CD4-positive, alpha-beta T cell treated with Interleukin-4 for 1 hour (primary cell): ENCODE measurements at places on chromosomes 6 and 20.
A peak's percentile ranks its signal among the peaks of the same experiment; 100 is the strongest.

GRCh38 chr6:8551386-8551785, 116.0 kb upstream of the SLC35B3 start:
- DNase-seq, result no peak

- no peak for DNase-seq
These were observed 42.8 kb downstream of the PFDN4 start for GRCh38 chr20:54250691-54251090.

DNA sequence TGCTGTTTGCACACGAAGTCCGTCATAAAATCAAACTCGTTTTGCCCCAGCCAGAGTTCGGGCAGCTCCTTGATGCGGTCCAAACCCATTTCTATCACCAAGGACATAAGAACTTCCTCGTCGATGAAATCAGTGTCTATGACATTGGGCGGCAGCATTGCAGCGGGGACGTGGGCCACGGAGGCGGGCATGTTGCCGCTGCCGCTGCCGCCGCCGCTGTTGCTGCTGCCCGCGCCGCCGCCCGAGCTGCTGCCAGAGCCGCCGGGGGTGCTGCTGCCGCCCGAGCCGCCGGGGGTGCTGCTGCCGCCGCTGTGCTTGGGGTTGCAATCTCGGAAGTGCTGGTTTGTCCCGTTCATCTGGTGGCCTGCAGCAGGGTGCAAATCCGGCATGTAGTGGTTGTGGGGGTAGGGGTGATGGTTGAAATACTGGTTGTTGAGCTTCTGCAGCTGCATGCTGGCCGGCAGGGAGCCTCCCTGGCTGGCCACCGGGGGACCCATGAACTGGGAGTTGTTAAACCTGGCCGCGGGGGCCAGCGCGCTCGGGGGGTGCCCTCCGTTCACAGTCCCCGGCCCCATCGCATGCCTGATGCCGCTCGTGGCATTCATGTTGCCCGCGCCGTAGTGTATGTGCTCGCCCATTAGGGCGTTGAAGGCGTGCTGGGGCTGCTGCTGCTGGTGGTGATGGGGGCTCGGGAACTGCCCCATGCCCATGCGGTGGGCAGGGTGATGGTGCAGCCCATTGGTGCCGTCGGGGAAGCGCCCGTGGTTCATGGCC, 1.1 kb downstream of the CITED2 start:
- DNase-seq, result peak; percentile 75

DNA sequence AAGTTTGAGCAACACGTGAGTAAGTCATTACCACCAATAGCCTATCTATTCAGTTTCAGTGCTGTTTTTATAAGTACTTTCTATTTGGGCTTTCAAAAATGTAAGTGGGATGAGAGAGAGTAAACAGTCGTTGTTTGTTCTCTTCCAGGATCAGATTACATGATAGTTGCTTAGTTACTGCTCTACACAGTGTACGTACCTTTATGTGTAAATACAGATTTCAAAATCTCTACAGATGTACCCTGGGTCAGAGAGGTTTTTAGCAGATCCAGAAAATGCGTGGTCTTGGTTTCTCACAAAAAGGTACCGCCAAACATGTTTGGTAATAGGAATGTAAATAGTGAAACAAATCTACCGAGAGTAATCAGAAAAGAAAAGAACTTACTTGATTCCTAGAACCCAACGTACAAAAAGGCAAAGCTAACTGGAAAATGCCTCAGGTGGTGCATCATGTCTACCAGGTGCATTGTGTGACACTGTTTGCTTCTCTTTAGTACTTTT, 421.1 kb downstream of the BCKDHB start:
- DNase-seq, result no peak

GRCh38 chr20:665276-665675, 10.3 kb downstream of the SCRT2 start:
- DNase-seq, result no peak

- no peak for DNase-seq
These were observed 65.8 kb downstream of the E2F3 start for GRCh38 chr6:20467437-20467836.

DNA sequence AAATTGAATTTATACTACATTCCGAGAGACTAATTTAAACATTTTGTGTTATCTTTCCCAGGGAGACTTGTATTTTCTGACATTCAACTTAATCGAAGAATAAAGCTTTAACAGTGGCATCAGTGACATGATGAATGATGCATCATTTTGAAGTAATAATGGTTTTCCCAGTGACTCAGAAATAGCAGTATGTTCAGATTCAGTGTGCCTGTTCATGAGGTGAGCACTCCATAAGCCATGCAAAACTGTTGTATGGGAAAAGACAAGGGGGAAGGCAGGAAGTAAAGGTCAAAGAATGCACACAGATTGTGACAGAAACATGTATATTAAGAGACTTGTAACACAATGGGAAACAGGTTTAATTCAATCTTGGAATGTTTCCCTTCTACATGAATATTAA, 1348.2 kb upstream of the GJE1 start:
- no peak for DNase-seq

- no peak for DNase-seq
These were observed 4.2 kb downstream of the TM9SF4 start for GRCh38 chr20:32113591-32114260.

GRCh38 chr6:2688401-2689064, 62.2 kb downstream of the MYLK4 start:
- DNase-seq, result no peak

DNA sequence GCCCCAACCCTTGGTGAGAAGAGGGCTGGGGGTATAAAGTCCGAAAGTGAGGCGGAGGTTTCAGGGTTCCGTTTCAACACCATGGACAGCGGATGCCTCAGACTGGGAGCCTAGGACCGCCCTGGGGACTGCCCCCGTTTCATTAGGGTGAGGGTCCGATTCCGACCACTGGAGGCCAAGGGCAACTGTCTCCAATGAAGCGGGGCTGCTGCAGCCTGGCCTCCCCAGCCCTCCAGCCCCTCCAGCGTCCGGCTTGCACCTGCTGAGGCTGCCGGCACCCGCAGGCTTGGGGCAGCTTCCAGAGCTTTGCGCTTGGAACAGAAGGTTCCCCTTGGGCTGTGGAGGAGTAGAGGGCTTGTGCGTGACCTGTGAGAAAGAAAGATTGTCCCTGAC, 39.9 kb downstream of the YTHDF1 start:
- no peak for DNase-seq

DNA sequence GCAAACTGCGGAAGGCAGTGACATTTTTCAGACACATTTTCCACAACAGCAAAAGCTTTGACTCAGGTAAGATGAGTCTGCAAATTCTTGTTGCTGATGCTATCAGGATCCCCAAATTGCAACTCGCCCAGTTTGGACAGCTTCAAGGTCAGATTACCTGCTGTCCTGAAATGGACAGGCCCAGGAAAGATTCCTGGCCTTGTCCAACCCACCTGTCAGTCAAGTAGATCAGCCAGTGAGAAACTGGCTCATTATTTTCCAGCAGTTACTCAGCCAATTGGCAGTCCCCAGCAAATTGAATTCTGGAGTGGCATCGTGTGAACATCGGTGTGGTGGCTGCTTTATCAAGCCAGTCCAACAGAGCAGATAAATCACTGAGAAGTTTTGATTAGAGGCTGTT, 84.5 kb upstream of the SNAP25 start:
- no peak for DNase-seq

DNA sequence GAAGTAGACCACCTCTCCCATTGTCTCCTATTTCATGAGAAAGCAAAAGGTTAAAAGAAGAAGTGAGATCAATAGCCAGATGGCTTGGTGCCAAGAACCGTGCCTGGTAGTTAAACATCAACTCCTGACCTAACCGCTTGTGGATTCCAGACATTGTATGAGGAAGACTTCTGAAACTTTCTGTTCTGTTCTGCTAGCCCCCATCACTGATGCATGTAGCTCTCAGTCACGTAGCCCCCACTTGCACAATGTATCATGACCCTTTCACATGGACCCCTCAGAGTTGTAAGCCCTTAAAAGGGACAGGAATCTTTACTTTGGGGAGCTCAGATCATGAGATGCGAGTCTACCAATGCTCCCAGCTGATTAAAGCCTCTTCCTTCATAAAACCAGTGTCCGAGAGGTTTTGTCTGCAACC, 301.2 kb downstream of the RNGTT start:
- DNase-seq, result no peak

DNA sequence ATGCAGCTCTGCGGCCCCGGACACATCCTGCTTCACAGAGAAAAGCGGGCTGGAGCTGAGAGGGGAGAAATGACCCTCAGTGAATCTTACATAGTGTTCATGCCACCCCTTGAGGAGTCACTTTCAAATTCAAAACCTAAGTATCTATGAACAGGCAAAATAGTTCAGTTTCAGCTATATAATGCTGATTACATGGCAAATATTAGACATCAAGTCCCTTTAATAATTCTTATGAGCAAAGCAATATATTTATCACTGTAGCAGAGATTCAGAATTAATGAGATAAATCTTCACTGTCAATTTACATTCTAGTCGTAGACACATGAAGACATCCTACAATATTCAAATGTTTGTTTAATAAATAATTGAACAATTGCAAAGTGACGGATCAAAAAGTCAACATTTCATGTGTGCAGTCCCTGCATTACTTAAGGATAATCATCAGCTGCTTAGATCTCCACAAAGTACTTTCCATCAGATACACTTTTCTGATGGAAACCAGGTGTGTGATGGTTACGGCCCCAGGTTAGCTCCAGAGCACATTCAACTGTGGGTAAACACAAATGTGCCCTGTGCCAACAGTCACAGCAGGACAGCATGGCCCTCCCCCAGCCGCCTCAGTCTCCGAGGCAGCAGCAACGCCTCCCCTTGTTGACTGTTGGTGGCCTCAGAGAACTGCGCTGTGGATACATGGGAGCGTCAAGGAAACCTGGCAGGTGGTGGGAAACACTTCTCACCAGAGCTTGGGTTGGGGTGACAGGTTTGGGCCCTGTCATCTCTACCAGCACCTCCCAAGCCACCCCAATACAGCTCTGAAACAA, 787 bp upstream of the PRR18 start:
- DNase-seq, result no peak

DNA sequence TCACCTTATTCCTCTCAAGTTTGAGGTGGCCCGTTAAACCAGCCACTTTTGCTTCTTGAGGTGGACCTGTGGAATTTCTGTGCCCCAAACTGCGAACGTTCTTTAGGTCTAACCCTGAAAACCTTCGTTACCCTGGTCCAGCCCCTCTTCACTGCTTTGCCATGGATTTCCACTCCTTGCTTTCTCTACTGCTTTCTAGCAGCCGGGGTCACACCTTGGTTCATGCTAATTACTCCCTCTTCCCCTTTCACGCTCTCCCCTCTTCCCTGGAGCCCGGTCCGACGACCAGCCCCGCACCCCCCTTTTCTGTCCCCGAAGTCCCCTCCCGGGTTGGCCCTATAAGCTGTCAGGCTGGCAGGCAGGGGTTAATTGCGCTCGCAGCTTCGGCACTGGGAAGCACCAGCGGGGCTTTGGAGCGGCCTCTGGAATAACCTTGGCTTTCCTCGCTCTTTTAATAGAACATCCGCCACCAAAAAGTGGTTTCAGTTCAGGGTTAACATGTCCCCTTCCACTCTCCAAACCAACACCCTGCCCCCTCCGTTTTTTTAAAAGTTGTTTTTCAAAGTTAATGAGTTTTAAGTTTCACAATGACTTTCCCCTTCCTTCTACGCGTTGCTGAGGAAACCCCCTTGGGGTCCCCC, 1.4 kb upstream of the HIVEP1 start:
- no peak for DNase-seq

DNA sequence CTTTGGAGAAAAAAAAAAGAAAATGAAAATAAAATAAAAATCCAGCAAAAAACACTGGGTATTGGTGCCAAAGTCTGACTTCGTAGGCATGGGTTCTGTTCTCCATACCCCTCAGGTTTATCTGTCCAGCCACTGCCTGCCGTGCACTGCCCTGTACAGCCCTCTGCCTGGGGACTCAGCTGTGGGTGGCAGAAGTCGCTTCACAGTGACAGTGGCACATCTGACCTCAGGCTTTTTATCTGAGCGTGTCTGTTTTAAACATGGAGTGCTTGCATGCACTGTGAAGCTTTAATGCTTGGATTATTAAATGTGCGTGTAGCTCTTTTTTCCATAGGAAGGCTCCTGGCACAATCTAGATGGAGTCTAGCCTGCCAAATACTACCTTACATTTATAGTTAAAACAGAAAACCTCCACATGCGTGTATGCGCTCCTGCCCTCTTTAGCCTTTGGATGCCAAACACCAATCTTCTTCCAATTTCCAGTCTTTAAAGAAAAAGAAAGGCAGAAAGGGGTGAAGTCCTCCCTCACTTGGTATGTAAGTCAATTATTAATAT, 375.5 kb downstream of the UTRN start:
- DNase-seq, result no peak

DNA sequence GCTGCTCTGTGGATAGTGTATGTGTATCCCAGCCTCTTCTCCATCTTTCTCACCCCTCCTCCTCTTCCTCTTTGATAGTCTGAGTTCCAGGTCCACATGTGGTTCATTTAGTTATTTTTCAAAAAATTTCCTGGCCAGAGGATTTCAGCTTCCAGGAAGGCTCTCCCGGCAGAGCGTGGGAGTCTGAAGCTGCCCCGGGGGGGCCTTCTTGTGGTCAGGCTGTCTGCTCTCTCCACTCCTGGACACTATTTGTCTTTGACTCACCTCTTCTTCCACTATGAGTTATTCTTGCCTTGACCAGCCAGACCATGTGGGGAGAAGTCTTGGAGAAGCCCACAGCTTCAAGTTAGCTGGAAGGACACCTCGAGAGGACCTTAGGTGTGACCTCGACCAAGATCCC, 258.8 kb downstream of the CDC5L start:
- DNase-seq, result no peak

- DNase-seq, result peak; percentile 94
These were observed 639 bp upstream of the GTPBP2 start for GRCh38 chr6:43629505-43630300.

- DNase-seq, result no peak
These were observed 30.4 kb downstream of the KIZ start for GRCh38 chr20:21156266-21156665.

DNA sequence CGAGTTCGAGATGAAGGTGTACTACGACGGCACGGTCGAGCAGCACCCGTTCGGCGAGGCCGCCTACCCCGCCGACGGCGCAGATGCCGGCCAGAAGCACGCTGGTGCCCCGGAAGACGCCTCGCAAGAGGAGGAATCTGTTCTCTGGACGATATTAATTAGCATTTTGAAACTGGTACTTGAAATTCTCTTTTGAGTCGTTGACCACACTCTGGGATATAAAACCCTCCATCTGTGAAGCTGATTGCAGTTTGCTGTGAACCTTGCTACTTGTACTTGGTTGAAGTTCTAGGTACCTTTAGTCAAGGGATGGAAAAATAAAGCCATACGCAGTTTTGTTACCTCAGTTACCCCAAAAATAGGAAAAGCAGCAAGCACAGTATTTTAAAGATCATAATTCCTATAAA, 917 bp downstream of the C6orf120 start:
- no peak for DNase-seq

GRCh38 chr20:63121749-63122405, 94.1 kb downstream of the YTHDF1 start:
- DNase-seq, result no peak

- no peak for DNase-seq
These were observed 13.7 kb downstream of the TTLL2 start for GRCh38 chr6:167338541-167339117.

DNA sequence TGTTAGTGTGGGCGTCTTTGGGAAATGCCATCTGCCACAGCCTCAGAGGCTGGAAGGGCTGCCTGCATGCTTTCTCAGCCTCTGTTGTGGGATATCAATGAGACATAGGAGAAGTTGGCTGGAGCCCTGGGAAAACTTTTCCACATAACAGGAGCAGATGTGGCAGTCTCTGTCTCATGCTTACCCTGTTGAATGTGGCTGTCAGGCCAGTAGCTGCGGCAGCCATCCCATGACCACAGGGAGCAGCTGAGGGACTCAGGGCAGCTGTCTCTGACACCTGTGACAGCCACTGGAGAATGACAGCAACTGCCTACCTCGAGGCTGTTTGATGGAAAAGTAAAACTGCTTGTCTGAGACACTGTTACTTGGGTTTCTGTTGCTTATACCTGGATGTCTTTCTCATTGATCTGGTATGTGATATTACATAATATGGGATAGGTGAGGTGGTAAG, 64.4 kb downstream of the TULP4 start:
- no peak for DNase-seq
